ENCODE measurements at places on chromosomes 16 and 17.

DNA sequence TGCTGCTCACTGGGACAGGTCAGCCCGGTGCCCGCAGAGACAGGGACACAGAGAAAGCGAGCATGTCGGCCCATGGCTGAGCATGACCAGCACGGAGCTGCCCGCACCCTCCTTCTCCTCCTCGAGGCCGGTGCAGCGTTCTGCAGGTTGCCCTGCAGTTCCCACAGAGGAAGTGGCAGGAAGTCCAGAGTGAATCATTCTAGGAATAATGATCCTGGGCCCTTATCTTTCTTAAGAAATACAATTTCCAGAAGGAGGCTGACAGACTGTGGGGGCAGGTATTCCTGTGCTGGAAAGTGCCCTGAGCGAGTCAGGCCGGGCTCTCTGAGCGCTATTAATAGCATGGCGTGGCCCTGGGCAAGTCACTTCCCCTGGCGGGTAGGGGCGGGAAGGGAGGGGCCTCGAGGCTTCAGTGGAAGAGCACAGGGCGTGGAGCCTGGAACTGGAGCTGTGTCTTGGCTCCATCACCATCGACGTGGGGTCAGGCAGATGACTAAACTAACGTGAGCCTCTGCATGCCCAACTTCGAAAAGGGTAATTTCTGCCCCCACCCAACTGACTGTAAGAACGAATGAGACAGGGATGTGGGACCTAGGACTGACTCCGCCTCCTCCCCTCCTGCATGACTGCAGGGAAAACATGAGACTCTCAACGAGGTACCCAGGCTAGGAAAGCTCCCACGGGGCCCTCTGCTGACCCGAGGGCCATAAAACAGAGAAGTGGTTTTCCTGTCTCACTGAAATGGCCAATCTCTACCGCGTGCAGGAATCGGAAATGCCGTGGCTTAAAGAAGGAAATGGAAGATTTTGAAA is 9.8 kb downstream of the TMEM204 start:
- DNase-seq: no peak

DNA sequence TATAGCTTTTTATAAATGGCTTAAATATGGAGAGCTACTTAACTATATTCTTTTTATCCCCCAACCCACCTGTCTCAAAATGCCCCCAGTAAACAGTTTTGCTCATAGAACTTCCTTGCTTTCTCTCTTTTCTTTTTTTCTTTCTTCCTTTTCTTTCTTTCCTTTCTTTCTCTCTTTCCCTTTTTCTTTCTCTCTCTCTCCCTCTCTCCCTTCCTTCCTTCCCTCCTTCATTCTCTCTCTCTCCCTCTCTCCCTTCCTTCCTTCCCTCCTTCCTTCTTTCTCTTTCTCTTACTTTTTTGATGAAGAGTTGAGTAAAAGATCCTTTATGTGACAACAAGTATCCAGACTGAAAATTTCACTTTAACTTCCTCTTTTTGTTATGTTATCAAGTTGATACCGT is 48.2 kb downstream of the KCNJ2 start:
- DNase-seq: no peak

GRCh38 chr17:19750835-19751234 is 2.7 kb upstream of the ALDH3A1 start:
- DNase-seq: no peak

- DNase-seq: no peak
Measured at GRCh38 chr17:50889528-50890118, 23.5 kb upstream of the TOB1 start.

GRCh38 chr17:28720247-28720996 is 637 bp downstream of the RPL23A start:
- DNase-seq: no peak

GRCh38 chr17:1606352-1606985 is 22.2 kb downstream of the SLC43A2 start:
- no peak for DNase-seq

DNA sequence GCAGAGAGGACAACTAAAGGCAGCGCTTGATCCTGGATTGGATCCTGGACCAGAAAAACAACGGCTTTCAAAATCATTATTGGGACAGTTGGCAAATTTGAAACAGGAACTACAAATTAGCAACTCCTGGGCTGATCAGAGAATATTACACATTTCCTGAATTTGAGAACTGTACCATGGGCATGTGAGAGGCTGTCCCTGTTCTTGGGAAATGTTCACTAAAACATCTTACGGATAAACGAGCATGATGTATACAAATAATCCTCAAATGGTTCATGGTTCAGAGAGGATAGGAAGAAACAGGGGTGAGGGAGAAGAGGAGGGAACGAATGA is 2.3 kb upstream of the ITGAE start:
- DNase-seq: no peak

GRCh38 chr16:3266873-3267537 is 10.6 kb upstream of the MEFV start:
- DNase-seq: no peak

DNA sequence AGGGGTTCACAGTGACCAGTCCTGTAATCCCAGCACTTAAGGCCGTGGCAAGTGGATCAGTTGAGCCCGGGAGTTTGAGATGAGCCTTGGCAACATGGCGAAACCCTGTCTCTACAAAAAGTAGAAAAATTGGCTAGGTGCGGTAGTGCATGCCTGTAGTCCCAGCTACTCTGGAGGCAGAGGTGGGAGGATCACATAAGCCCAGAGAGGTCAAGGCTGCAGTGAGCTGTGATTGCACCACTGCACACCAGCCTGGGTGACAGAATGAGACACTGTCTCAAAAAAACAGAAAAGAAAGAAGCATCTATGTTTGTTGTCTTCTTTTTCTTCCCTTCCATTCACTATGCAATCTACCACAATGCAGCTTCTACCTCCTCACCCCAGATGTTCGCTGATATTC is 151.9 kb upstream of the RBL2 start:
- DNase-seq: no peak

GRCh38 chr16:69105501-69106361 is at the start of gene HAS3:
TSS of gene HAS3 (plus strand) at chr16:69105653. CDS start at chr16:69109396, 3,743 bp downstream.
- no peak for DNase-seq

DNA sequence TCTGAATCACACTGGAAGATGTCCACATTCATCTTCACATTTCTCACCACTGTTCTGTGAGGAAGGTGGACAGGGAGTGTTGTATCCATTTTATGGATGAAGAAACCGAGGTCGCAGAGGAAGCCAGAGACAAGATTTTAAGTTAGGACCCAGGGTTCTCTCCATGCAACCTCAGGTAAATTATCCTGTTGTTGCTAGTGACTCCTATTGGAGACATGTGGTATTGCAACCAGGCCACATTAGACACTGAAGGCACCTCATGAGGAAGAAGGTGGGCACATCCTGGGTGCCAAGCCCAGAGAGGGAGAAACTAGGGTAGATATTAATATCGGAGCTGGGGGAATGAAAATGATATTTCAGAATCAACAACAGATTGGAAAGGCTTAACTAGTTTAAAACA is 8.5 kb upstream of the WNT9B start:
- DNase-seq: no peak

DNA sequence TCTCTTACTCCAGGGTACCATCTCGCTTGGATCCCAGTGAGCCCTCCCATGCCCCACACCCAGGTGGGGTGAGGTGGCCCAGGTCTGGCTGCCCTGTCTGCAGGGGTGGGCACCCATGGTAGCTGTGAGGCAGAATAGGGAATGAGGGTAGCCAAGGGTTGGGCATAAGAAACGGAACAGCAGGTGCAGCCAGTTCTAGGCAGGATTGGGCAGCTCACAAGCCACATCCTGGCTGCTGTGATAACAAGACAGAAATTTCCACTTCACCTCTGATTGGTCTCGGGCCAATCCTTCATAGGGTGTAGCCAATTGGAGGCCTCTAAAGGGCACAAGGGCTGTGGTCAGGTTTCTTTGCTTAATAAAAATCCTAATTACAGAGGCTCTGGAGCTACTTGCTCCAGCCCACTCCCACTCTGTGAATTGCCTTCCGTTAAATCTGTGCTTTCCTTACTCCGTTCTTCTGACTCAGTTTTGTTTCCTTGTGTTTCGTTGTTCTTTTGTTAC is 1.5 kb upstream of the ARHGDIG start:
- DNase-seq: no peak

GRCh38 chr16:68000450-68000849 is 1.2 kb upstream of the DPEP2 start:
- DNase-seq: no peak

DNA sequence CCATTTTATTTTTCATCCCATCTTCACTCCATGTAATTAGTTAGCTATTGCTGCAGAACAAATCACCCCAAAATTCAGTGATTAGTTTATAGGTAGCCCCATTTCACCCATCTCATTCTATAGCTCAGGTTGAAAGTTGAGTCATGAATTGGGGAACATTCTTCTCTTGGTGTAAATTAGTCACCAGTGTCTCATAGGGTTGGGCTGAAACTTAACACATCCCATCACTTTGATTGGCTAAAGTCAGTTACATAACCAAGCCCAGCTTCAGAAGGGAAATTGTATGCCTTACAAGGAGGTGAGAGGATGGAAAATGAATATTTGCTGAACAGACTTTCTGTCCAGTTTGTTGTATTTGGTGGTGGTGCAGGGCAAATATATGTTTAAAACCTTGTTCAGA is 477.5 kb downstream of the WWOX start:
- DNase-seq: no peak

GRCh38 chr17:73030995-73031394 is 61.5 kb downstream of the SLC39A11 start:
- DNase-seq: no peak
